ENCODE measurements at places on chromosomes 7 and 10. TPM values are rescaled to one million over a fixed set of nuclear protein-coding genes. Genes with fewer than 3 reads are reported as not detected.

Gene UCMA
- polyA plus RNA-seq: not detected

Gene ZNF804B
- polyA plus RNA-seq: 0.08 TPM

Gene SLC37A3
- polyA plus RNA-seq: 20.8 TPM

Gene MDFIC
- polyA plus RNA-seq: 14.6 TPM

Gene ASB15
- not detected for polyA plus RNA-seq

Gene GBX1
- polyA plus RNA-seq: not detected

Gene CPEB3
- polyA plus RNA-seq: 1.6 TPM

Gene HABP2
- polyA plus RNA-seq: not detected

Gene HHEX
- 14.4 TPM for polyA plus RNA-seq

Gene ENTPD7
- polyA plus RNA-seq: 1.4 TPM

Gene CUL2
- polyA plus RNA-seq: 52.2 TPM

- no peaks in the 10 kb centered on the region for H3K27me3 ChIP-seq
- peak; percentile 13 for DNase-seq
- no peak overlapping the region for H3K27ac ChIP-seq
- no peak overlapping the region for H3K4me3 ChIP-seq
These were observed 9.4 kb downstream of the MTG1 start for GRCh38 chr10:133403359-133403758.

- DNase-seq: no peak
- no peaks in the 10 kb centered on the region for H3K36me3 ChIP-seq
- H3K27ac ChIP-seq: no peak overlapping the region
- H3K4me3 ChIP-seq: no peak overlapping the region
These were observed 107.4 kb downstream of the ARID5B start for GRCh38 chr10:62008946-62009345.

DNA sequence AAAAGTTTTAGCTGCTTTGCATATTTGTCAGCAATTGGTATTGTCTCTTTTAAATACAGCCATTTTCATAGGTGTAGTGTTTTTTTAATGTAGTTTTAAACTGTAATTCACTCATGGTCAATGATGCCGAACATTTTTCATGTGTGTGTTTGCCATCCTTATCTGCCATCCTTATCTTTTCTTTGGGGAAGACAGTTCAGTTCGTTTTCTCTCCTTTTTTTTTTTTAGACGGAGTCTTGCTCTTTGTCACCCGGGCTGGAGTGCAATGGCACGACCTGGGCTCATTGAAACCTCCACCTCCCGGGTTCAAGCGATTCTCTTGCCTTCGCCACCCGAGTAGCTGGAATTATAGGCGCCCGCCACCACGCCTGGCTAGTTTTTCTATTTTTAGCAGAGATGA, 545.3 kb downstream of the CNTNAP2 start:
- no peaks in the 10 kb centered on the region for H3K4me1 ChIP-seq
- DNase-seq: no peak
- no peaks in the 10 kb centered on the region for H3K27me3 ChIP-seq

GRCh38 chr7:25863729-25864110, 288.3 kb upstream of the NFE2L3 start:
- no peak for DNase-seq
- no peaks in the 10 kb centered on the region for H3K4me1 ChIP-seq
- H3K27ac ChIP-seq: no peak overlapping the region
- peaks cover 100% of the 10 kb centered on the region for H3K27me3 ChIP-seq

- H3K36me3 ChIP-seq: no peaks in the 10 kb centered on the region
- no peak overlapping the region for H3K4me3 ChIP-seq
- no peak overlapping the region for H3K27ac ChIP-seq
- no peaks in the 10 kb centered on the region for H3K4me1 ChIP-seq
These were observed 44.1 kb upstream of the ZNRF2 start for GRCh38 chr7:30240106-30240800.

DNA sequence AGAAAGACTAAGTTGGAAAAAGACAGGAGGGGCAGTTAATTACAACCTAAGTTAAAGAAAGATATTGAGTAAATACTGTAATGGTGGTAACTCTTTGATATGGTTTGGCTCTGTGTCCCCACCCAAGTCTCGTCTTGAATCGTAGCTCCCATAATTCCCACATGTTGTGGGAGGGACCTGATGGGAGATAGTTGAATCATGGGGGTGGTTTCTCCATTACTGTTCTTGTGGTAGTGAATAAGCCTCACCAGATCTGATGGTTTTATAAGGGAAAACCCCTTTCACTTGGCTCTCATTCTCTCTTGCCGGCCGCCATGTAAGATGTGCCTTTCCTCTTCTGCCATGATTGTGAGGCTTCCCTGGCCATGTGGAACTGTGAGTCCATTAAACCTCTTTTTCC, 143.8 kb downstream of the GRK5 start:
- H3K4me1 ChIP-seq: peaks cover 8% of the 10 kb centered on the region
- no peak overlapping the region for H3K27ac ChIP-seq
- DNase-seq: no peak
- no peak overlapping the region for H3K4me3 ChIP-seq
- no peaks in the 10 kb centered on the region for H3K27me3 ChIP-seq

GRCh38 chr10:92662848-92663247, 26.9 kb upstream of the HHEX start:
- H3K4me3 ChIP-seq: no peak overlapping the region
- no peak for DNase-seq
- H3K27me3 ChIP-seq: no peaks in the 10 kb centered on the region
- no peak overlapping the region for H3K27ac ChIP-seq
- H3K4me1 ChIP-seq: no peaks in the 10 kb centered on the region

GRCh38 chr10:46550076-46550790, 6.2 kb downstream of the GPRIN2 start:
- peaks cover 24% of the 10 kb centered on the region for H3K27me3 ChIP-seq
- H3K4me1 ChIP-seq: no peaks in the 10 kb centered on the region
- H3K27ac ChIP-seq: no peak overlapping the region

- no peaks in the 10 kb centered on the region for H3K27me3 ChIP-seq
- no peak overlapping the region for H3K27ac ChIP-seq
- H3K4me1 ChIP-seq: peaks cover 11% of the 10 kb centered on the region
- H3K36me3 ChIP-seq: no peaks in the 10 kb centered on the region
- DNase-seq: no peak
These were observed 133.5 kb downstream of the GALNT11 start for GRCh38 chr7:152158801-152159587.

DNA sequence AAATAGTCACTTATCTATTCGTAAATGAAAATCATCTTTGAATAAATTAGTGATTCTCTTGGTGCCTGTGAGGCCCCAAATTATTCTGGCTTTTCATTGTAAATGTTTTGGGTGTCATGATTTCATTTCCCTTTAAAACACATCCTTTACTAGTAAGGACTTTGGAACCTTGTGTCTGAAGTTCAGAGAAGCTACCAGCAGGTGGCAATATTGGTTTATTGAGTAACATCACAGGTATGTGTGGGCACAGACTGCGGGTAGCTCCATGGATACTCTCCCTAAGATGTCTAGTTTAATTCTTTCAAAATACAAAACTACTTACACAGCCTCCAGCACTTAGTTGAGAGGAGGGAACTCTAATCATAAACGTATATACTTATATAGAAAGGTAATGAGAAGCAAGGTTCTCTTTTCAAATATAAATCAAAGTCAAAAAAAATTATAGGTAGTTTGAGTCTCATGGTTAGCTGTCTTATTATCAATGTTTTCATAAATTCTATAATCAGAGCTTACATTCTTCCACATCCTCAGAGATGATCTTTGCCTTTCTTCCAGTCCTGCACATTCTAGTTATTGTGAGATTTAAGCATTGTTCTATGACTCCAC, 449.6 kb downstream of the GRM8 start:
- H3K4me1 ChIP-seq: no peaks in the 10 kb centered on the region
- H3K4me3 ChIP-seq: no peak overlapping the region
- no peaks in the 10 kb centered on the region for H3K27me3 ChIP-seq
- no peak overlapping the region for H3K27ac ChIP-seq
- H3K36me3 ChIP-seq: no peaks in the 10 kb centered on the region

- H3K27ac ChIP-seq: no peak overlapping the region
- DNase-seq: no peak
- H3K4me1 ChIP-seq: no peaks in the 10 kb centered on the region
These were observed 5.1 kb downstream of the PTTG1IP2 start for GRCh38 chr7:90474284-90475210.

DNA sequence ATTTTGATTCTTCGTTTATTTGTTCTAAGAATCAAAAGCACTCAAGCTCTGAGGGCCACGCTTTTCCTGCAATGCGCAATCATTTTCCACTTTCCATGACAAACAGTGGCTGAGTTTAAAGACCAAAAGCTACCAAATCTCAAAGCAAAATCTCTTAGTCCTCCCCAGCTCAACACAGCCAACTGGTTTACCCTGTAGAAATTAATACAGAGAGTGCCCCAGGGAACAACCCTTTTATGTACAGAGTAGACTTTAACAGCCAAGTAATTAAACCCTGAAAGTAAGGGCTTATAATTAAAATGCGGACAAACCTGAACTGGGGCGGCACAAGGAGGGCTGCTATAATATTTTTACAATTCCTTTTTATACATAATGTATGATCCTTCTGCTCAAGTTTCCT, 53.2 kb downstream of the FAM53B start:
- H3K4me1 ChIP-seq: peaks cover 2% of the 10 kb centered on the region
- DNase-seq: no peak
- no peak overlapping the region for H3K4me3 ChIP-seq
- no peaks in the 10 kb centered on the region for H3K36me3 ChIP-seq
- no peaks in the 10 kb centered on the region for H3K27me3 ChIP-seq
- H3K27ac ChIP-seq: no peak overlapping the region

GRCh38 chr10:71393841-71394475, 2.8 kb upstream of the CDH23 start:
- peaks cover 9% of the 10 kb centered on the region for H3K4me1 ChIP-seq
- H3K4me3 ChIP-seq: no peak overlapping the region

DNA sequence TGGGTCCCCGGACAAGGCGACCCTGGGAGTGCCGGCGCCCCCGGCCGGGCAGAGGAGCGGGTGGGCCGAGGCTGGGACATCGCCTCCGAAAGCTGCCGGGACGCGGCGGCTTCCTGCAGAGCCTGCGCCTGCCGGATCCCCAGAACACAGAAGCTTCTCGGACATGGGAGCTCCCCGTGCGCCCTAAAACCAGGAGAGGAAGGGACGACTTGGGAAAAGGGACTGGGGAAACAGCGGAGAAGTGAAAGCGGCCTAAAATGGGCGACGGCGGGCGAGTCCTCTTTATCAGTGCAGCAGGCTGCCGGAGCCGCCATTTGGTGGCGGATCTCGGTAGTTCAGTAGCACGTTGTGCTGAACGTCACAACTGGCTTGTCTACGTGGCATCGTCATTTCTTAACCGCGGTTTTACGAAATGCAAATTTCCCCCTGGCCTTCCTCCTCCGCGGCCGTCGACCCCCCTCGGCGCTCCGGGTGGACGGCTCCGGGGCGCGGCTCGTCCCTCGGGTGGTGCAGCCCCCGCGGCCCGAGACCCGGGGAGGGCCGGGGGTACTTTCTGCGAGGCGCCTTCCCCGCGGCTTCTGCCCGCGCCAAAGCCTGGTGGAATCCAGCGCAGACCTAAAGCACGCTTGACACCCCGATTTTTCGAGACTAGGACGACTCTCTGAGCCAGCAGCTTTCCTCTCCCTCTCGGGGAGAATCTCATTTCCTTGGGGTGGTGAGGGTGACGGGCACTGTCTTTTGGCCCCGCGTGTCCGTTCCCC, 9.9 kb upstream of the SPAG6 start:
- H3K4me1 ChIP-seq: peaks cover 24% of the 10 kb centered on the region
- peaks cover 41% of the 10 kb centered on the region for H3K27me3 ChIP-seq
- no peak overlapping the region for H3K27ac ChIP-seq
- H3K4me3 ChIP-seq: peak overlapping the region; percentile 40
- peak; percentile 53 for DNase-seq
- H3K36me3 ChIP-seq: no peaks in the 10 kb centered on the region

DNA sequence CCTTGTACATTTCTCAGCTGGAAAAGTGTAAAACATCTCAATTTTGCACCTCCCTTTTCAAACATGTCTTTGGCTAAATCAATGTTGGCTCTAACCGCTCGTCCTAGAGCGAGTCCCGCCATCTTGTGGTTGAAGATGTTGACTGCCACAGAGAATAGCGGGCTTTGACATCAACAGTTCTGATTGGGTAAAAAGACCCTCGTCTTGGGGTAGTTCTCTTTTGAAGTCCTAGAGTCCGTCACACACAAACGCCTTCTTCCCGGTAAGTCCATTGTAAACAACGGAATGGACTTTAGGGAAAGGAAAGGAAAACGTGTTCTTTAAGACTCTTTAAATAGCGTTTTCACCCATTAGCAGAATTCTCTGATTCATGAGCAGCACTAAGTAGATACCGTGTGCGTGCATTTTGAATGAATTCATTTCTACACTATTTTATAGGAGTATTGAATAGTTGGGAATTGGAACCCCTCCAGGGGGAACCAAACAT, 452 bp upstream of the RPP30 start:
- peak; percentile 25 for DNase-seq
- H3K27me3 ChIP-seq: no peaks in the 10 kb centered on the region
- no peak overlapping the region for H3K27ac ChIP-seq
- no peak overlapping the region for H3K4me3 ChIP-seq
- peaks cover 6% of the 10 kb centered on the region for H3K4me1 ChIP-seq
- H3K36me3 ChIP-seq: no peaks in the 10 kb centered on the region

GRCh38 chr7:86745013-86745745, 101.5 kb downstream of the GRM3 start:
- no peak overlapping the region for H3K4me3 ChIP-seq
- H3K27ac ChIP-seq: no peak overlapping the region
- no peaks in the 10 kb centered on the region for H3K27me3 ChIP-seq
- DNase-seq: no peak
- H3K36me3 ChIP-seq: no peaks in the 10 kb centered on the region

DNA sequence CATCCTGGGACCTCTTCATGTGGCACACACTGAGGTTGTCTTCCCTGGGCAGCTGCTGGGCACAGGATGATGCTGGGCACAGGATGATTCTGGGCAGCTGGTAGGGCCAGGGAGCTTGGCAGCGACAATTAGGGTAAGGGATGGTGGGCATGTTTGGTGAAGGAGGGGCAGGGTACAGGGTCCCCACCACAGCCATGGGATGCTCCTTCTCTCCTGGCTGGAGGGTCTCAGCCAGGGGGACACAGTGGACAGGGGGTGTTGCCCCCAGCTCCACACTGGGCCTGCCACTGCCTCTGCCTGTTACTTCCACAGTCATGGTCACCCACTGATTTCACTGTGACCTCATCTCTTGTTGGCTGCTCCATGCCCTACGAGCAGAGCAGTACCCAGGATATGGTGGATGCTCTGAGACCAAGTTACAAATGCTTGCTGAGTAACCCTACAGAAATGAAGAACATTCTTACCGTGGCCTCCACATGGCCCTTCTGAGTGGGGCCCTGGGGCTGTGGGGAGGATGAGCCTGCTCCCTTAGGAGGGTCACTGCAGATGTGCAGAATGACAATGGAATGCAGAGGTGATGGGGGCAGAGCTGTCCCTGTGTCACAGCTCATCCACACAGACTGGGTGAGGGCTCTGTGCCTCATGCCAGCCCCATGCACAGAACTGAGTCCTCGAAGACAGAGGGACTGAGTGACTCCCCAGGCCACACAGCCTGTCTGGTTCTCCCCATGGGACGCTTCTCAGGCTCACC, 28.4 kb upstream of the RET start:
- no peak overlapping the region for H3K27ac ChIP-seq
- no peaks in the 10 kb centered on the region for H3K4me1 ChIP-seq
- H3K36me3 ChIP-seq: no peaks in the 10 kb centered on the region
- no peak overlapping the region for H3K4me3 ChIP-seq

DNA sequence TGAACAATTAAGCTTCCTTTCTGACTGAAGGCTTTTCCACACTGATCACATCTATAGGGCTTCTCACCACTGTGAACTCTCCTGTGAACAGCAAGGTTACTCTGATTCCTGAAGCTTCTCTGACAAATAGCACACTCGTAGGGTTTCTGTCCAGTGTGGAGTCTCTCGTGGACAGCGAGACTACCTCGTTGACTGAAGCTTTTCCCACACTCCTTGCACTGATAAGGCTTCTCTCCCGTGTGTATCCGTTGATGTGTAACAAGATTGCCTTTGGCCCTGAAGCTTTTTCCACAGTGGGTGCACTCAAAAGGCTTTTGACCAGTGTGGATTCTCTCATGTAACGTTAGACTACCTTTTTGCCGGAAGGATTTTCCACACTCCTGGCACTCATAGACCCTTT, 4.4 kb downstream of the ZNF32 start:
- DNase-seq: no peak
- no peak overlapping the region for H3K27ac ChIP-seq
- H3K36me3 ChIP-seq: peaks cover 20% of the 10 kb centered on the region
- no peaks in the 10 kb centered on the region for H3K27me3 ChIP-seq

All from adrenal gland (tissue), 19 donors.